ENCODE measurements at places on chromosomes 4 and X.

GRCh38 chr4:47703008-47703407 lies 134.9 kb downstream of the CORIN start:
- DNase-seq, result no peak

GRCh38 chr4:121462660-121463261 lies 81.9 kb upstream of the QRFPR start:
- DNase-seq, result no peak

DNA sequence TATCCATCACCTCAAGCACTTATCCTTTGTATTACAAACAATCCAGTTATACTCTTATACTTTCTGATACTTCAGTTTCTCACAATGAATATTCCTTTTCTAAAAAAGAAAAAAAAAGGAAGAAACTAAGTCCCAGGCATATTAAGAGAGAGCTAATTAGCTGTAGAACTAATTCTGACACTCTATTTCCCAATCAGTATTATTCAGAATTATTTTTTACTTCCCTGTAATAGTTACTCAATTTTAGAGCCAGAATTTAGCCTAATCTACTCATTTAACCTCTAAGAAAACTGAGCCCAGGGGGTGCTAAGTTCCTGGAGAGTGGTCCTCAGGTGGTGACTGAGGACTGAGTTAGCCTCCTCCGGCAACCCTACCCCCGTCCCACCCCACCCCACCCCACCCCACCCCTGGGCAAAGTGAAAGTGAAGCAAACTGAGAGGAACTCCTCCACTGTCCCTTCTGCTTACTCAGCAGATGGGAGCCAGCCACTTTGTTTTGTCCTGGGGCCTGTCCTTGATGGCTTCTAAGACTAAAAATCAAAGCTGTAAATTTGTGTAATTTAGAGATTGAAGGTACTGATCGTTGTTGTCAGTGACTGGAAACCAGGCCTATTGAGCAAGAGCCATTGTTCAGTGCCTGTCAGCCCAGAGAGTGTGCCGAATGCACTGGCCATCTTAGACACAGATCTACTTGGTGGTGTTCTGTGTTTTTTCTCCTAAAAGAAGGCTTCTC lies 162.1 kb downstream of the CBR4 start:
- no peak for DNase-seq

- DNase-seq, result no peak
Observed at GRCh38 chr4:165059386-165059785, 5.7 kb downstream of the TRIM75 start.

- DNase-seq, result no peak
Observed at GRCh38 chr4:91330555-91331137, 973.1 kb upstream of the GRID2 start.

DNA sequence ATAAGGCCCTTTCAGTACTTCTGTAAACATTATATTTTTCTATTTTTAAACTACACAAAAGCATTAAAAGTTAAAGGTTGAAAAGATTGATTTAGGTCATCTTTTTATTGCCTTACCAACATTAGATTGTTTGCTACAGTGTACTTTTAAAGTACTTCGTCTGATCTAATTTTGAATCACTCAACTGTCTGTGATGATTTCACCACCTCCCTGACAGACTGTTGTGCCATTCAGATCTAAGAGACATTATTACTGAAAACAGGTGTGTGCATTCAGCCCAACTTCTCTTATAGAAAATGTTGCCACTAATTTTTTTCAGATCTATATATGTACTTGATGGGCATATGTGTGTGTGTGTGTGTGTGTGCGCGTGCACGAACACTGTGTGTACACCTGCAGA lies 39.3 kb downstream of the GASK1B start:
- no peak for DNase-seq

DNA sequence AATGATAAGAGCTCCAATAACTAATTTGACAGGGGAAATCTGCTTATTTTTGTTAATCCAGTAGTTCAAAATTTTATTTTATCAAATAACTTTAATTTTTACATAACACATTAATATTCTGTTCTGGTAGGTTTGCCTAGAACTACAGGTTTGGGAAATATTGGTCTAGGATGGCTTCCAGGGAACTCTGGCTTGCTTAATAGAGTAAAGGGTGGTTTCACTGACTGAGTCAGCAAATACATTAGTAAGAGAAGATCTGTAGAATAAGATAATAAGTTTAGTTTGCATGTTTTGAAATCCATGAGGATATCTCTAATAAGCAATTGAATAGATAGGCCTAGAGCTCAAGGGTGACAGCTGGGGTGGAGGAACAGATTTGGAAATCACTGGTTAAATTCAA lies 500.7 kb downstream of the ZNF674 start:
- no peak for DNase-seq

DNA sequence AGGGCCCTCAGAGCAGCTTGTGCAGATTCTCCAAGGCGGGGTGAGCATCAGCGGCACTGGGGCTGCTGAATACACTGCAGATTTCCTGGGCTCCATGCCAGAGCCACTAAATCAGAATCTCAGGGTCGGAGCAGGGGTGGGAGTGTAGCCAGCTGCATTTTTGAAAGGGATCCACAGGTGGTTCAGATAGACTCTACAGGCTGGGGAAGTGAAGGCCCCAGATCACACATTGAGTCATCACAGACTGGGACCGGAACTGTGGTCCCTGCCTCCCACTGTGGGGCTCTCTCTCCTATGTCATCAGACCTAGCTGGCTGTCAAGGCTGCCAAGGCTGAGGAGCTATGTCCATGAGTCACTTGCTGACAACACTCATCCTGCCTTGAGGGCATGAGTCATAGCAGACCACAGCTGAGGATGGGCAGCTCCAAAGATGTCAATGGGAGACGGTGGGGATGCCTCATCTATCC lies 162.3 kb upstream of the MAMLD1 start:
- DNase-seq, result no peak

Measured in stimulated activated CD8-positive, alpha-beta memory T cell treated with anti-CD3 and anti-CD28 coated beads, Interleukin-15, amount 100 ng/mL, for 1 hour (primary cell).